ENCODE measurements at places on chromosomes 1 and 21.

GRCh38 chr1:179754041-179754624 is 11.0 kb downstream of the FAM163A start:
- no peak for DNase-seq

- DNase-seq: no peak
Observed at GRCh38 chr21:45556645-45557615, 14.7 kb upstream of the SLC19A1 start.

- DNase-seq: no peak
Observed at GRCh38 chr1:21342961-21343838, 52.9 kb upstream of the ECE1 start.

DNA sequence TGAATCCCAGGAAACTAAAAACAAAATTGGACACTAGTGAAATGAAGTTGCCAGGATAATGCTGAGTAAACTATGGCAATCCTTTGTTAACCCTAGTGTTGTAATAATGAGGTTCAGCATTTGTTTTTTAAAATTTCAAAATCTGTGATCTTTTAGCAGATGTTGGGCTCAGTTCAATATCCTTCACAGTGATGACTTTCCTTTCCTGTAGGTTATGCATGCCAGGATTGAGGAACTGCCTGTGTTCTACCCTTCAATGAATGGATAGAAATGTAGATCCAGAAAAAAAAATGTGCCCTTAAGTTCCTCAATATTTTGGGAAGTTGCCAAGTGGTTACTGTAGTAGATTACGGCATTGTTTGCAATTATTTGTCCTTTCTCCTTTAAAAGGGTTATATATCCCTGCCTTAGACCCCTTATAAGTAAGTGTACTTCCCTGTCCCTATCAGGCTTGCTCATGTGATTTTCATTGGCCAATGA is 35.5 kb upstream of the IRF2BP2 start:
- no peak for DNase-seq

DNA sequence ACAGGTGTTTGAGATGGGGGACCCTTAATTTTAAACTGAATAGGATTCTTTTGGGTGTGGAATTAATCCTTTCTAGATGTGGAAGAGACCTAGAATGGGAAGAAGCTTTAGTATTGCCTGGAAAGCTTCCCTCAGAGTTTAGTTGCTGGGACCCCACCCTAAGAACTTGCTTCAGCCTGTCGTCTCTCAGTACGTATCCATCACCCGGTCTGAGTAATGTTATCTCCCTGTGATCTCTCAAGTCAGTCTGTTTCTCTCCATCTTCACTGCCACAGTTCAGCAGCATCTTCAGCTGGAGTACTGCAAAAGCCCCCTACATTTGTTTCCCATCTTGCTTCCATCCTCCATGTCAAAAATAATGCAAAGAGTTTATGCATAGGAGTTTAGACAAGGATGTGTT is 28.9 kb downstream of the CNST start:
- no peak for DNase-seq

DNA sequence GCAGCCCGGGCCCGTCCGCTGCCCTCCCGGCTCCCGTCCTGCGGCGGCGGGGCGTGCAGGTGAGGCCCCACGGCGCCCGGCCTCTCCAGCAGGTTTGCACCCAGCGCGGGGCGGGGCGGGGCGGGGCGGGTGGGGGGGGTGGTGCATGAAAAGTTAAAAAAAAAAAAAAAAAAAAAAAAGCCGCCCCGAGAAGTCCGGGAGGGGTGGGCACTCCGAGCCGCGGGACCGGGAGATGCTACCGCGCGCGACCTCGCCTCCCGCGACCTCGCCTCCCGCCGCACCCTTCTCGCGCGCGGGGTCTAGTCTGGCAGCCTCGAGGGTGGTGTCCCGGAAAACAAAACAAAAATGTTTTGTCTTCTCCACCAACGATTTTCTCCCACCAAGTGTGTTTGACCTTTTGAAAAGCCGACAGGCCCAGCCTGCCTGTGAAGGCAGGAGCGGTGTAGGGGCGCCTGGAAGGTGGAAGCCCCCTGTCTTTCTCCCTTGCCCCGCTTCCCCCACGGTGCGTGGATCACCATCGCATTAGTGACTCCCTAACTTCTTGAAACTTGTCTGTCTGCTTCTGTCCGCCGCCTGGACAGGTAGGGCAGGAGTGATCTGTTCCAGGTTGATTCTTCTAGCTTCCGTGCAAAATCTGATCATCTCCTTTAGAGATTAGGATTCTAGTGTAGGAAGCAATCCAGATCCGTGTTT is 569 bp downstream of the RCAN3 start:
- no peak for DNase-seq

GRCh38 chr1:3003941-3004270 is 17.4 kb upstream of the ACTRT2 start:
- DNase-seq: no peak

DNA sequence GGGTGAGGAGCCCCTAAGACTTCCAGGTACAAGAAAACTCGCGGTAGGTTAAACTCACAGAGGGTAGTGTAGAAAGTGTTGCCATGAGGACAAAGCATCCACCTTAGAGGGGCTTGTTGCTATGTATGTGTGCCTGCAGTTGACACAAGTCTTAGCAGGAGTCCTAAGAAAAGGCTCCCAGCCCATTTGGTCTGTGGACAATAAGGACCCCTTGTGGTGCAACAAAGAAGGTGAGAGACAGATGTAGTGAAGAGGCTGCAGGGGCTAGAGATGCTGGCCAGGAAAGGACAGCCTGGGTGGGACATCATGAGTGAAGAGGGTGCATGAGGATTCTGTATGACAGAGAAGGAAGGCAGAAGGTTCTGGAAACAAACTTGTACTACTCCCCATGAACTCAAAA is 36.3 kb upstream of the IL10 start:
- DNase-seq: peak; percentile 16

GRCh38 chr1:228082918-228083870 is 686 bp downstream of the ARF1 start:
- DNase-seq: peak; percentile 41

DNA sequence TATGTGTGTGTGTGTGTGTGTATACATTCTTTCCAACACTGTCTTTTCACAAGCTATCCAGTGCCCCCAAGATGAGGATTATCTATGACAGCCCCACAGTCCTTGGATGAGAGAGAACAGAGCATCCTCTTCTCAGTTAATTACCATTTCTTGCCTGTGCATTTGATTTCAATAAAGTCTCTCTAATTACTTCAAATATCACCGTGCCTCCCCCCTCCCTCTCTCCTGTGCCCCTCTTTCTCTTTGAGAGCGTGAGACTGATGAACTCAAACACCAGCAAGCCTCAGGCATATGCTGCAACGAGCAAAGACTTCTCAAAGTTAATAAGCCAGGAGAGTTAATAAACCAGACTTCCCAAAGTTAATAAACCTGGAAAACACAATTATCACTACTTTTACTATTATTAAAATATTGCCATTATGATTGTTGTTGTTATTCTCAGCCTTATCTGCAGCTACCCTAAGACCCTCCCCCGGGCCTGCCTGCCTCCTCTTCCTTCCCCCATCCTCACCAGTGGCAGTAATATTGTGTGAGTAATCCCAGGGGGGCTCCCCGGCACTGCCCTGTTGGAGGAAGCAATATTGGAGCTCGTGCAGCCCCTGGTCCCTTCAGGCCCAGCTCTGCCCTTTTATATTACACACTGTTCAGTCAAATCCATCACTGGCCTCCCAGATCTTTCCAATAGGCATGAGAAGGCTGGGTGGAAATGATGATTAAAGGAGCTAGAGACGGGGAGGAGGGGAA is 30.9 kb downstream of the LMX1A start:
- DNase-seq: no peak

GRCh38 chr1:178723546-178723945 is 1.5 kb upstream of the RALGPS2 start:
- DNase-seq: no peak

GRCh38 chr1:93817819-93818569 is 61.0 kb downstream of the DNTTIP2 start:
- peak; percentile 73 for DNase-seq

- no peak for DNase-seq
Observed at GRCh38 chr1:27445177-27445936, 44.6 kb downstream of the WASF2 start.

- DNase-seq: no peak
Observed at GRCh38 chr1:200917291-200917817, 22.7 kb downstream of the INAVA start.

GRCh38 chr1:182095946-182096345 is 34.4 kb upstream of the ZNF648 start:
- no peak for DNase-seq

DNA sequence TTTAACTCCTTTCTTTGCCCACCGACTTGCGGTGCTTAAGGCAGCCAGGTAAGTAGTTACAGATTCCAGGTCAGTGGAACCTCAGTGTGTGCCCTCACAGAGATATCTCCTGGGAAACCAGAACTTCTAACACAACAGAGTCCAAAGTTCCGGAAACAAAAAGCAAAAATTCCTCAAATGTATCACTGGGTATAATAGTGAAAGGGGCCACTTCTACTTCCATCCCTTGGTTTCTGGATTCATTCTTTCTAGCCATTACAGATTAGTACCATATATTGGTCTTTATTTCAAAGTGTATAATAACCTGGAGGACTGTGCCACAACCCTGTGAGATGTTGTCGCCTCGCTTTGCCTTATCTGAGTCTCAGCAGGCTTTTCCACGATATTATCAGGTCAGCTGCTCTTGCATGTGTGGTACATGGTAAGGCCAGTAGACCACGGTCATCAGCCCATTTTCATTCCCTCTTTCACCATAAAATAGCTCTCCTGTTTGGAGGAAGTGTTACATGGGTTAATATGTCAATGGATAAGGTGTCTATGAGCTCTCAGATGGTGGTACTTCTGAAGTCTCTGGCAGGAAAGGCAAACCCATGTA is 14.9 kb upstream of the VASH2 start:
- no peak for DNase-seq

GRCh38 chr1:162166917-162167615 is 97.6 kb downstream of the NOS1AP start:
- DNase-seq: no peak

- DNase-seq: no peak
Observed at GRCh38 chr1:61054601-61054993, 27.8 kb upstream of the NFIA start.

Measured in CD8-positive, alpha-beta T cell (primary cell).